ENCODE measurements at places on chromosomes 3 and 15.

GRCh38 chr3:159417761-159418160, 570.9 kb upstream of the IL12A start:
- DNase-seq = no peak

DNA sequence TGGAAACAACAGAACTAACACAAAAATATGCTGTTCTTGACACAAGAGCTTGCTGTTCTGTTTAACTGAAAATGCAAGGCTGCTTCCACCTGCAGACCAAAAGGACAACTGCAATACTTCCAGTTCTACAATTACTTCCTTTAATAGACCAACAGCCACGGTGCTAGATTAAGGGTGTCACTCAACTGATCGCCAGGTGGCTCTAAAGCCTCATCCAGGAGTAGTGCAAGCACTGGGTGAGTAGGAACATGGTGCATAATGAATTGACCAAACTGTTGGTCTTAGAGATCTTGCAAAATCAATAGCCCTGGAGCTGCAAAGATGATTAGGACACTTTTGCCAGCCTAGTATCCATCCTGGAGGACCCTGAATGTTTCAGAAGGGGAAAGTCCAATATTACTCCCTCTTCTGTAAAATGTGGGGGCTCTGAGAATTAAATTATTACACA, 3.6 kb upstream of the CLDN16 start:
- no peak for DNase-seq

DNA sequence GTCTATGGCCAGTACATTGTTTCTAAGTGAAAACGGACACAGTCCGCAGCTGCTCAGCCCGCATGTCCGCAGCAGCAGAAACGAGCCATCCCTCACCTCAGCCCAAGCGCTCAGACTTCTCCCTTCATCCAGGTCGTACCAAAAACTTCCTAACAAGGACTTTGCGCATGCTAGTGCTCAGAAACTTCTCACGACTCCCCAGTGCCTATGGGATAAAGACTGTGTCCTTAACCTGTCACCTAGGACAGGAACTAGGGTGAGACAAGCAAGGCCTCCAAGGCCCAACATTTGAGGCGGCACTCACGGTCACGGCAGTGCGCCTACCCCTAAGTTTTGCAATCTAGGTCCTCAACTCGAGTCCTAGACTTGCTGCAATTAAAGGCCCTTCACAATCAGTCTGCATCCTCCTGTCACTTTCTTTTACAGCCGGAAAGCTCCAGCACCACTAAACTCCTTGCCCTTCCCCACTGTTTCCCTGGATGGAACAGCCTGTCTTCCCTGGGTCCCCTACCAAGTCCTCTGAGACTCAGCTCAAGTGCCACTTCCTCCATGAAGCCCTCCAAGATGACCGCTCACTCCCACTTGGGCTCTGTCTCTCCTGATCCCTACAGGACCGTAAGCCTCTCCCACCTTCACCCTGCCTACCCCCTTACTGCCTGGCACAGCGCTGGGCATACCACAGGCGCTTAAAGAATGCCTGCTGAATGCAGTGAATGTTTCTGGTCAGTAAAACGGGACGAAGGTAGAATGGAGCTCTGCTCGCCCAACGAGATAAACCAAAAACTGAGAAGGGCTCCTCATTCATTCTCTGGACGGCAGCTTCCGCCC, 1.2 kb downstream of the CLN6 start:
- DNase-seq = no peak

DNA sequence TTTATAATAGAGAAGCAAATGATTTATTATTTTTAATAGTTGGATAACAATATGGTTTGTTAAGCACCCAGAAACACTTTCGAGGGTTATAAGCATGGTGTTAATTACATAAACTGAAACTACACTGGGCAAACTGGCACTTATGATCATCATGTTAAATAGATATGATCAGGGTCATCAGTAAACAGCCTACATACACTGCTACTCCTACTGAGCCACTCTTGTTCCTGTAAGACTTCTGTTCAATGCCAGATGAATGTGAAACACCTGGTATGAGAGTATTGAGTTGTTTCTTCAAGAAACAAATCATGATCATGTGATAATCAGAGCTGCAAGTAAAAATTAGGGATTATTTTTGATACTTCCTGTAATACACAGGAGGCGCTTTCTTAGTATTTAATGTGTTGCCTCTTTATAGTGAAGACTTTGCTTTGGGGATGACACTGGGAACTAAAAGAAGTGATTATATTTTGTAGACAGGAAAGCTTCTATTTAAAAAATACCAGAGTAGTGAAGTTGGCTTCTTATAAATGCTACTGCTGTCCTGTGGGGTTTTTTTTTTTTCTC, 32.3 kb upstream of the UTS2B start:
- no peak for DNase-seq

DNA sequence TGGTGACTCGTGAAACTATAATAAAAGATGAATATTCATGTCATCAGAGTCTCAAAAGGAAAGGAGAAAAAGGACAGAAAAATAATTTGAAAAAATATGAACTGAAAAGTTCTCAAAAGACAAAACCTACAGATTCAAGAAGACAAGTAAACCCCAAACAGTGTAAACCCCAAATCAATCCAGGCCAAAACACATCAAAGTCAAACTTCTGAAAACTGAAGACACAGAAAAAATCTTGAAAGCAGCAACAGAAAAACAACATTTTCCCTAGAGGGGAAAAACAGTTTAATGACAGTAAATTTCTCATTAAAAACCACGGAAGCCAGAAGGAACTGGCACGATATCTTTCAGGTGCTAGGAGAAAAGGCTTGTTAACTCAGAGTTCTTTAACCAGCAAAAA, 143.8 kb downstream of the PEAK1 start:
- no peak for DNase-seq

Data from cortex of kidney (tissue), 1 donor.